ENCODE measurements at places on chromosomes 6 and 20.

- DNase-seq: no peak
Observed at GRCh38 chr6:158919865-158920264, 80.1 kb downstream of the RSPH3 start.

- no peak for DNase-seq
Observed at GRCh38 chr6:162165479-162165878, 562.1 kb downstream of the PRKN start.

DNA sequence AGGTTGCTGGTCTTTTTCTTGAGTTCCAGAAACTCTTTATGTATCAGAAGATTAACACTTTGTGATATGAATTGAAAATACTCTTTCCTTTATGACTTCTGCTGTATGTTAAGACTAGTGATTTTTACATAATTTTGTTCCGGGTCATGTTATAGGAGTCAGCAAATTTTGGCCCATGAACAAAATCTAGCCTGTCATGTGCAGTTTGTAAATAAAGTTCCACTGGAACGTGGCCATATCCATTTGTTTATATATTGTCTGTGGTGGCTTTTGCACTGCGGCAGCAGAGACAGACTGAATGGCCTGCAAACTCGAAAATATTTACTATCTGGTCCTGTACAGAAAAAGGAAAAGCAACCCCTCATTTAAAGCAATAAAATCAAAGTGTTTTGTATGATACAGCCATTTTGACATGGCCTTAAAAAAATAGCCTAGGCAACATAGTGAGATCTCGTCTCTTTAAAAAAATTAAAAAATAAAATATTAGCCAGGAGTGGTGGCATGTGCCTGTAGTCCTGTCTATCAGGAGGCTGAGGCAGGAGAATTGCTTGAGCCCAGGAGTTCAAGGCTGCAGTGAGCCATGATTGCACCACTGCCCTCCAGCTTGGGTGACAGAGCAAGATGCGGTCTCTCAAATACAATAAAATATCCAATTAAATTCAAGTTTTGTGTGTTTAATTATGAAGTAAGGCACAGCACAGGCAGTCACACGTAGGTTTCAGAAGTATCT is 36.9 kb downstream of the SNX9 start:
- no peak for DNase-seq

GRCh38 chr6:53461696-53462095 is 83.2 kb downstream of the GCLC start:
- peak; percentile 30 for DNase-seq

- DNase-seq: no peak
Observed at GRCh38 chr6:20626165-20626564, 91.9 kb downstream of the CDKAL1 start.

GRCh38 chr6:122953766-122954165 is 42.3 kb upstream of the CLVS2 start:
- no peak for DNase-seq

DNA sequence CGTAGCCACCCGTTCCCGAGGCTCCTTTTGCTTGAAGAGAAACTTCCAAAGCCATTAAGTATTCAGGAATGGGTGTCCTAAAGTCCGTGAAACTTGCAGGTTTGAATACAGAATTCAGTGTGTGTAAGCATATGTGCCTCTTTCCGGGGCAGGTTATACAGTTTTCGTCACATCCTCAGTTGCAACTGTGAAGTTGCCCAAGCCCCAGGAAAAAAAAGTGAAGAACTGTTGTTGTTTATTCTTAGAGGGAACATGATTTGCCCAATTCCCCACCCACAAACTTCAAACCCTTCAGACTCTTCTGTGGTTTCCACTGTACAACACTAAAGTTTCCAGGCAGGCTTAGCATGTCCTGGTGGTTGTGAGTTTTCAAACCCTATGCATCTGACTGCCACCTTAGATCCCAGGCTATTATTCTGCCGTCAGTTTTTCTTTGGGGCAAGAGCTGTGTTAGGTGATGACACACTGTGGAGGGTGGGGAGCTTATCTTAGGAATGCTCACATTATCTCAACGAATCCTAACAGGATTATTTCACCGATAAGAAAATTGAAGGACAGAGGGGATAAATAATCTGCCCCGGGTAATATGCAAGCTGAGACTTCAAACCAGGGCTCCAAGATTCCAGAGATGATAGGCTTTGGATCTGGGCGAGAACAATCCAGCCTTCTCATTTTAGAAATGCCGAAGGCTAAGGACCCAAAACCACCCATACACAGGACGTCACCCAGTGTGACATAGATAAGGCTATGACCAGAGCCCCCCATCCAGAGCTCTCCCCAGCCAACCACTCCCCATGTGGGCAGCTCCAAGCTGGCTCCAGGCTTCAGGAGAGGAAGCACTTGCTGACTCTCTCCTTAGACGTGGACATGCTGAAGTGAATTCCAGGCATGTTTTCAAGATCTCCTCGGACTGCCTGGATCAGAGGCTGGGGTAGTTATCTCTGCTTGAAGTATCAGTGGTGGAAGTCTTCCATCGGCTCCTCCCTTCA is 81.7 kb upstream of the AFDN start:
- no peak for DNase-seq

GRCh38 chr6:106114492-106114891 is 28.4 kb downstream of the PRDM1 start:
- DNase-seq: no peak

All from HAP-1 (cell line).